Stimulated activated naive CD4-positive, alpha-beta T cell (primary cell): ENCODE measurements at places on chromosomes 6 and 20.

- no peak for DNase-seq
These were observed 34.3 kb upstream of the PRIM2 start for GRCh38 chr6:57283106-57283505.

- no peak for DNase-seq
These were observed 1.9 kb downstream of the RNF217 start for GRCh38 chr6:124963831-124964763.

DNA sequence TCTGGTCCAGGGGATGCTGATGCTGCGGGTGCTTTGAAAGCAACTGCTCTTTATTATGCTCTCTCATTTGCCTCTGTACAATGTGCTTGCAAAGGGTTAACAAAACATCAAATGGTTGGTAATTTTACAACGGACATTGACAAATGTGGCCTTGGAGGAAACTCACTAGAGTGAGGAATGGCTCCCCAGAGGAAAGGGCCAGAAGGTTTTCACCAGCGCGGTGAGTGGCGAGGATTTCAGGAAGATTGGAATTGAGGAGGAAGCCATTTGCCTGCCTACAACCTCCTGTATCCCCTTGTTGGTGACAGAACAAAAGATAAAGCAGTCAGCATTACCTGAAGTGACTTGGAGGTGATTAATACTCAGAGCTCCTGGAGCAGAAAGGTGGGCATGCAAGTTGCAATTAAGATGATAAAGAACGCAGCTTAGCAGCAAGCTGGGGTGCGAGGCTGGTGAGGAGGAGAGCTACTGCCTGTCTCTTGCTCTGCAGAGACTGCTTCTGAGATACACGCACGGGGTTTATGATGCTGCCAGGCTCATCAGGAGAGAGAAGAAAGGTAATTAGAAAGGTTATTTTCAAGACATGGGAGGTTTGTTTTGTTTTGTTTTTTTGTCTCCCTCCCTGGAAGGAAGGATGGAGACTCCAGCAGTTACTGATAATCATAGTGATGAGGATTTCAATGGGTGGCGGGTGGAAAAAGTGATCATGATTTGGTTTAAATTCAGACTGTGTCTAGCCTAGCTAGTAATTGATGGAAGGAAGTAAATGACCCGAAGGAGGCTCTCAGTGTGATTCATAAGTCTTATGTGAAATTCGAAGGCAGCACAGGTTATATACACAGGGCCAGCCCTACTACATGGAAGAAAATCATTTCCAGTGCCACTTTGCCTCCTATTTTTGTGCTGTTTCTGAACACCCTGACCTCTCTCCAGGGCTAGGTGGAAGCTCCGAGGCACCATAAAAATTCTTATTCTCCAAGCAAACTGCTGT is 141.6 kb upstream of the DTNBP1 start:
- DNase-seq: no peak

- DNase-seq: no peak
These were observed 152.5 kb upstream of the BMP5 start for GRCh38 chr6:56027865-56028264.

DNA sequence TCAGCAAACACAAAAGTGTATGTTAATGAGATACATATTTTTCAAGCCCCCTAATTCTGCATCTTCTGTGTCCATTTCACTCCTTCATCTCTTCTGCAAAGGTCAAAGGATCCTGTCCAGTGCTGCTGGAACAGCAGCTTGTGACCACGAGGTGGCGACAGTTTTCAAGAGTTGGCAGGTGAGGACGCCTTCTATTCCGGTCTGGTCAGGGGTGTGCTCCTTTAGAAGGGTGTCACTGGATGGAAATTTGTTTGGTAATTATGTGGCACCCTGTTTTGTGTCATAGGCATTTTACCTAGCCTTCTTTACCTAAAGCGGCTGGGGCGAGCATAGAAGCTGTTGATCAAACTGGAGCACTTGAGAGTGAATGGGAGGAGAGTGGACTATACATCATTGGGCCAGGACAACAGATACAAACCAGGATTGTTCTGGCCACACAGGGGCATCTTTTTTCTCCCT is 32.9 kb upstream of the ERVFRD-1 start:
- DNase-seq: peak; percentile 46

DNA sequence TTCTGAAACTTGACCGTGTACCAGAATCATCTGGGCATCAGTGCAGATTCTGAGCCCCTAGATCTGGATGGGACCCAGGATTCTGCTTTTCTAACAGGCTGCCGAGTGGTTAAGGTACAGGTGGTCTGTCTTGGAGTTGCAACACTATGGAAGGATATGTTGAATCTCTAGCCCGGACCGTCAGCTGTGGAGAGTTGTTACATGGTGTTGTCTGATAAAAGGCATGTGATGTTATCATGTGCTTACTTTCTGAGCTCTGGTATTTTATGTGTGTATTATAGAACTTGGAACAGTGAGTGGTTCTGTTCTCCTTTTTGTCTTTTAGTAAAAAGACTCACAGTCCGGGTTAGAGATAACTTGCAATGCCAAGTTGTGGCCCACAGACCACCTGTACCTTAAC is 123.0 kb downstream of the JARID2 start:
- no peak for DNase-seq

GRCh38 chr6:145233955-145234354 is 501.4 kb downstream of the EPM2A start:
- no peak for DNase-seq

- peak; percentile 4 for DNase-seq
These were observed 4.8 kb upstream of the SRSF12 start for GRCh38 chr6:89122625-89123024.

GRCh38 chr20:16423311-16424212 is 149.7 kb downstream of the KIF16B start:
- DNase-seq: no peak

GRCh38 chr20:39004508-39004907 is 42.4 kb downstream of the DHX35 start:
- no peak for DNase-seq

GRCh38 chr20:19110881-19111460 is 101.5 kb upstream of the SLC24A3 start:
- no peak for DNase-seq

GRCh38 chr20:54698373-54698772 is 223.0 kb downstream of the DOK5 start:
- DNase-seq: no peak

GRCh38 chr6:42453654-42454427 is 2.1 kb upstream of the TRERF1 start:
- peak; percentile 11 for DNase-seq

DNA sequence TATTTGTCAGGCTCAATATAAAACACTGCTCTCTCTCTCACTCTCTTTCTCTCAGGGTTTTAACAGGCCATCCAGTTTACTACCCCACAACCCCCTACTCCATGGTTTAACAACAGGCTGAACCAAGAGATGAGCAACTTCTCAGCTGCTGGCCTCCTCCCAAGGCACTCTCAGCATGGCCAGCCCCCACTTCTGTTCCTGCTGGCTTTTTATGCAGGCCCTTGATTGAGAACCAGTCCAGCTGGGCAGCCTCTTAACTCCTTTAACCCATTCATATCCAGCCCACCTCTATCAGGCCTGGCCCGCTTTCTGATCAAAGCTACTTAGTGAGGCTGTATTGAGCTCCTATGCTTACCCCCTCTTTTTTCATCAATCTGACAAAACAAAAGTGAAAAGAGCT is 346.8 kb upstream of the POU3F2 start:
- DNase-seq: no peak

GRCh38 chr6:155424181-155424580 is 31.5 kb downstream of the NOX3 start:
- DNase-seq: no peak

GRCh38 chr6:43435682-43436437 is 8.5 kb downstream of the ABCC10 start:
- DNase-seq: no peak

GRCh38 chr6:163712981-163713380 is 298.5 kb downstream of the QKI start:
- DNase-seq: no peak

DNA sequence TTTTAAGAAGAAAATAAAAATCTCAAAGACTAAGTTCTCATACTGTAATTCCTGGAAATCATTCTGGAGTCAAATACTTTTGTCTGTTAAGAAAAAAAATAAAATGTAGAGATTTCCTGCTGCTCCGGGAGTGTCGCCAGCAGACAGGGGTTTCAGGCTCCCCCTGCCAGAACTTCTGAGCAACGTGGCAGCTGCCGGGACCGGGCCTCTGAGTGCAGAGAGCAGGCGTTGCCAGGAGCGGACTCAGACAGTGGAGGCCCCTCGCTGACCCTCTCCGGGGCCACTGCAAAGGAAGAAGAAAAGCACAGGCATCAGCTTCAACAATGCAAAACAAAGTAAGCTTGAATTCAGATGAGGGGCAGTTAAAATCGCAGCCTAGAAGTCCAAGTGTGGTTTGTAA is 95.5 kb downstream of the THBS2 start:
- DNase-seq: no peak

GRCh38 chr6:98967616-98968015 is 19.9 kb upstream of the FBXL4 start:
- no peak for DNase-seq

GRCh38 chr6:123316733-123317323 is 319.9 kb downstream of the TRDN start:
- no peak for DNase-seq

- DNase-seq: no peak
These were observed 143.1 kb downstream of the STXBP5 start for GRCh38 chr6:147347179-147347881.

- no peak for DNase-seq
These were observed 35.7 kb downstream of the MGME1 start for GRCh38 chr20:18004384-18005031.

DNA sequence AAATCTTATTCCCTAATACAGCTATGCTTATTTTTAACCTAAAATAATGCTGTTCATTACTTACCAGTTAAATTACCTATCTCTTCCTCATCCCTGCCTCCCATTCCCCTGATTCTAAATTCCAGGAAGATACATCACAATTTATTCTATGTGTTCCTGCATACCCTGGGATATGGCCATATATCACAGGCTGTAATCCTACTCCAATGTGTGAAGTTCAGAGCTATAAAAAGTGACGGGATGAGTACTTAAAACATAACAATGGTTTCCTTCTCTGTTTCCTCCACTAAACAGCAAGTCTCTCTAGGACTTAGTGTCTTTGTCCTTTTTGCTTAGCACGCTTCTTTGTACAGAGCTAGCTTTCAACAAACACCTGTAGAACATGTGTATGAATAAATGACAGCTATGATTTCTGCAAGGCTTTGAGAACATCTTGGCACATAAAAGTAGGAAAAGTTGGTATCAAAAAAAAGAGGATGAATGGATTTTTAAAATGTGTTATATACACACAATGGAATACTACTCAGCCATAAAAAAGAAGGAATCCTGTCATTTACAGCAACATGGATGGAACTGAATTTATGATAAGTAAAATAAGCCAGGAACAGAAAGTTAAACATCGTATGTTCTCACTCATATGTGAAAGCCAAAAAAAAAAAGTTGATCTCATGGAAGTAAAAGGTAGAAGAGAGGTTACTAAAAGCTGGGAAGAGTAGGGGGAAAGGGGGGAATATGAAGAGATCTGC is 45.8 kb downstream of the SESN1 start:
- DNase-seq: no peak

DNA sequence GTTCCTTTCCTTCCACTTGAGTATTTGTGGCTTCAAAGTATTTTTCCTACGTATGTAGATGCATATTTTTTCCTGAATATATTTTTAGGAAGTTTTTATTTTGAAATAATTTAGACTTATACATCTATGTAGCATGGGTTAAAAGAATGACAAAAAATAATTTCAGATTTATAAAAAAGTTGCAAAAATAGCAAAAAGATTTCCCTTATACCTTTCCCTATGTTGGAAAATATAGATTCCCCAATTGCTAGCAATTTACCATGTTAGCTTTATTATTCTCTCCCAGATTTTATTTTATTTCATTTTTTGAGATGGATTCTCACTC is 69.8 kb downstream of the SCAND1 start:
- DNase-seq: no peak
